ENCODE measurements at places on chromosomes 12 and 14.

- DNase-seq, result no peak
These were observed 350.5 kb upstream of the TMTC1 start for GRCh38 chr12:30134229-30134628.

DNA sequence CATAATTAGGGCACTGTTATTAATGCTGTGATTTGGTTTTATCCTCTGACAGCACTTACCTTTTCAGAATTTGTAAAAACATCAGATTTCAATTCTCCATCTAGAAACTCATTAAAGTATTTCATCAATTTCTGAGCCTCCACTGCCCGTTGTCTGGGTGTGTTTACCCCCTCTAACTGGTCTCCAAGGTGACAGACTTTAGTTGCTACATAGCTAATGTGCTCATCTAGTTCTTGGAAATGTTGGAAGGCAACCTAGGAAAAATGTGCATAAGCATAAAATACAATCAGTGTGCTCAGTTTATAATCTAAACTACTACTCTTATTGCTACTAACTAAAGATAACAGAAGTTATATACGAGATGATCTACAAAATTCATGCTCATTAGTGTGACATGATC is 24.6 kb downstream of the EXOC5 start:
- DNase-seq, result peak; percentile 17

DNA sequence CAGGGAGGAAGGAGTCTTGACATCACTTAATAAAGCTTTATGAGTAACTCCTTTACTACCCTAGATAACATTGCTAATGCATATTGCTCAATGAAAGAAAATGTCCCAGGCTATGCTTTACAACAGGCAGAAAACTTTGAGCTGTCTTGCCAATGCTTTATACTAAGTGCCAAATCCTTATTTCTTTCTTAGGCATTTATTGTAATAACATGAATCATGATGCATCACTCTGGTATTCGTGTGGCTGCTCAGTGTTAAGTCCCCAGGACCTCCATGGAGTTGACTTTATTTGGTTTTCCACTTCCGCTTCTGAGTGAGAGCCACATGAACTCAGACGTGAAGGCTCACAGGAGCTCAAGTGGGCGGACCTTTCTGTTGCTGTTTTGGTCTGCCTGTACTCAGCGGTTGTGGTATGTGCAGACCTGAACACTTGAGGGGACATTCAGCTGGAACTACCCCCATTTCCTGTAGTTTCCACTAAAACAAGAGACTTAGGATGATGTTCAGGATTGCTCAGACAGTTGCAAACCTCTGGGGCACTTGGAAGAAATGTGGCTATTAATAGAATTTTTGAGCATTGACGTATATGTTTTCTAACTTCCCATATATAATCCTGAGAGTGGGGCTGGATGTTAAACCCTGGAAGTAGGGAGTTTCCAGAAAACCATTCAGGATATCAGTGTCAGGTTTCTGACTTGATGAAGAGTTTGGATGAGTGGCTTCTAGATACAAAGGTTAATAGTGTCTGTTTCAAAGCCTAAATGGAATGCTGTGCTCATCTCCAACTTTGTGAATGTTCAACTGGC is 258.6 kb downstream of the MSRB3 start:
- DNase-seq, result peak; percentile 100

DNA sequence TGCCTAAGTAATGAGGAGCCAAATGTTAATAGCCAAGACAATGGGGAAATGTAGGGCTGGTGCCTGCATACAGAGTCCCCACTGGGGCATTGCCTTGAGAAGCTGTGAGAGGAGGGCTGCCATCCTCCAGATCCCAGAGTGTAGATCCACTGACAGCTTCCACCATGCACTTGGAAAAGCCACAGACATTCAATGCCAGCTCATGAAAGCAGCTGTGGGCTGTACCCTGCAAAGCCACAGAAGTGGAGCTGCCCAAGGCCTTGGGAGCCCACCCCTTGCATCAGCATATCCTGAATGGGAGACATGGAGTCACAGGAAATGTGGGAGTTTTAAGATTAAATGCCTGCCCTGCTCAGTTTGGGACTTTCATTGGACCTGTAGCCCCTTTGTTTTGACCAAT is 244.7 kb downstream of the BTG1 start:
- DNase-seq, result no peak

DNA sequence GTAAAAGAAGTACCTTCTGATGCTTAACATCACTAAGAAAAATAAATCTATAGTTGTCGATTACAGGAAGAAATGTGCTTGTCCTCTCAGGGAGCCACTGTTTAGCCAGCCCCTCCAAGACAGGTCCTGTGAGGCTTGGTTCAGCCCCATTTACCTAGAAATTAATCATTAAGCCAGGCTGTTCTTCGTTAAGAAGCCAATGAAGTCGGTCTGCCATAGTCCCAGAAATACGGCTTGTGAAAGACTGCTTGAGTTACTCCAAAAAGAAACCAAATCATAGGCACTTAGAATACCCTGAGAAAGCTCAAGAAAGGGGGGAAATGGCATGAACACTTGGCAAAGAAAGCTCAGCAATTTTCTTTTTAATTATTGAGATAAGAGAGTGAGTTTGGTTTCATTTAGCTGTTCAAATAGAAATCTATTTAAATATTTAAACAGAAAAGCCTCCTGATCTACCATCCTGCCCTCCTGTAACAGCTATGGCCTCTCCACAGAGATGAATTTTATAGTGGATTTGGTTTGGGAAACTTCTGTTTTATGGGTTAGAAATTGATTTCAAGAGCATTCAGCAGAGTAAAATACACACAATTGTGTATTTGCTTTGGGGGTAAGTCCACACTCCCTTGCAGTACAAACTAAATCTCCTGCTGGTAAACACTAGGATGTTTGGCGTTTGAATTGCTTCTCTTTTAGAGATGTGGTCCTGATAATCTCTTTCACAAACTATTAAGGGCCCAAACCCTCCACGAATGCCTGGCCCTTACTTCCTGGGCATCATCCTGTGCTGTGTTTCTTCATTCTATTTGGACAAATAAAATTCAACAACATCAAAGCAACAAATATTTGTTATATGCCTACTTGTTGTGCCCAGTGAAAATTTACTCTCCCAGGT is 234.4 kb downstream of the SEC23A start:
- no peak for DNase-seq

DNA sequence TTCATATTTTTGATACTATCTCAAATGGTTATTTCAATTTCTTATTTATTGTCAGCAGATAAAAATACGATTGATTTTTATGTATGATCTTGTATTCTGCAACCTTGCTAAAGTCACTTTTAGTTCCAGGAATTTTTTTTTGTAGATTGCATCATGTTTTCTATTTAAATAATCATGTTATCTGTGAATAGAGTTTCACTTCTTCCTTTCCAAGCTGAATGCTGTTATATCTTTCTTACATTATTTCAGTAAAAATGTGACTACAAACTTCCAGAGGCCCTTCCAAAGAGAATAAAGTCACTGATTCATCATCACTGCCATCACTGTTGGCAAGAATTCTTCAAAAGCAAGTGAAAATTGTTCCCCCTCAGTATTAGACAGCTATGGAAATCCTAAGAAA is 104.7 kb upstream of the RAP1B start:
- DNase-seq, result no peak

- DNase-seq, result no peak
These were observed 191.1 kb downstream of the CALM1 start for GRCh38 chr14:90587918-90588317.

DNA sequence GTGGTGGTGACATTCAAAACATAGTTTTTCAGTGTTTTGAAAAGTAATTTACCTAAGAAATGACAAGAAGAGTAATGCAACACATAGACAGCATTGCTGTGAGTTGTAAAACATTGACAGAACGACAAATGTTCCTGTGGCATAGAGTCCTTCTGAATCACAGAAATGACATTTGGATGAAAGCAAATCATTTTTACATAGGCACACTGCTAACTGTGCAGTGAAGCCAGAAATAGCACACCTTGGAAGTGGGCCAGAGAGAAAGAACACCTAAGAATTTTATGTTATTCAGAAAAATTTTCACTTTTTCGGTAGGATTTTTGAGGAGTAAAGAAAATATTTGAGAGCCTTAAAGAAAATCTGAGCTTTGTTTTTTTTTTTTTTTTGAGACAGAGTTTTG is 100.6 kb downstream of the ANO4 start:
- no peak for DNase-seq

GRCh38 chr12:49871263-49871561 is 28.3 kb upstream of the BCDIN3D start:
- no peak for DNase-seq
